ENCODE measurements at places on chromosomes 4 and X. TPM values are rescaled to one million over a fixed set of nuclear protein-coding genes. Genes with fewer than 3 reads are reported as not detected.

Gene GPC4
- not detected for total RNA-seq

Gene ALB
- total RNA-seq: not detected

Gene AIMP1
- 38.7 TPM for total RNA-seq

Gene SHROOM4
- not detected for total RNA-seq

Gene ADH1B
- not detected for total RNA-seq

Gene SPANXA2
- total RNA-seq: not detected

Gene PITX2
- not detected for total RNA-seq

Gene SRPX
- not detected for total RNA-seq

Gene LINC00632
- not detected for total RNA-seq

Gene ELF2
- total RNA-seq: 17.4 TPM

Gene PLAC8
- not detected for total RNA-seq

Gene C4orf50
- 0.32 TPM for total RNA-seq

Gene FAM9C
- total RNA-seq: not detected

Gene RNF175
- 0.34 TPM for total RNA-seq

Gene TCEAL9
- total RNA-seq: 13.2 TPM

Gene CENPVL3
- not detected for total RNA-seq

Gene RHOXF2
- not detected for total RNA-seq

Gene CCDC120
- not detected for total RNA-seq

Gene CXCR3
- total RNA-seq: not detected

Gene C4orf36
- total RNA-seq: not detected

Gene MAGEA11
- not detected for total RNA-seq

Gene AFF2
- total RNA-seq: 231 TPM

Gene PARM1
- total RNA-seq: 37.6 TPM

Gene DAPP1
- total RNA-seq: 49.1 TPM

Gene ASMT
- 0.29 TPM for total RNA-seq

Gene PAGE5
- total RNA-seq: not detected

Gene TRIM60
- not detected for total RNA-seq

Gene FMR1NB
- not detected for total RNA-seq

Gene NDST3
- not detected for total RNA-seq

Gene USP51
- 2.2 TPM for total RNA-seq

Gene MAGEA6
- 1.6 TPM for total RNA-seq

Gene SAP30
- 11.9 TPM for total RNA-seq

Gene DRP2
- total RNA-seq: 0.04 TPM

Gene VAMP7
- total RNA-seq: 35.6 TPM

Gene CXCL11
- not detected for total RNA-seq

Measured in Karpas-422 (cell line).